ENCODE measurements at places on chromosomes 4 and X. TPM values are rescaled to one million over a fixed set of nuclear protein-coding genes. Genes with fewer than 3 reads are reported as not detected.

The SMIM10L2A gene
- total RNA-seq, result 0.66 TPM

The CT45A5 gene
- total RNA-seq, result not detected

DNA sequence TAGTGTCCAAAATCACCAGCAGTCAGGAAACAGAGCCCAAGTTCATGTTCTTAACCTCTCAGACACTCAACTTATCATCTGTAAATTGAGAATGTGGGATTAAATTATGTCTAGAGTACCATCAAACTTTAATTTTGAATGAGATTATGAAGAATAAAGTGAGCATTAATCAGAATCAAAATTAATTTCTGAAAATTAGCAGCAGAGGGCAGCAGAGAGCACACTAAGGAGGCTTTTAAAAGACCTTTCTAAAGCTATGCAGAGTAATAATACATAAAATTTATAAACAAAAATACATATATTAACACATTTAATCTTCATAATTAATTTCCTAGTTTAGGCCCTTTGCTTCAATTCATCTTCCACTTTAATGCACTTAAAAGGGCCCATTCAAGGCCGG, 7.1 kb downstream of the TASL start:
- H3K27me3 ChIP-seq, result no peaks in the 10 kb centered on the region
- H3K4me1 ChIP-seq, result no peaks in the 10 kb centered on the region
- H3K36me3 ChIP-seq, result no peaks in the 10 kb centered on the region

- no peaks in the 10 kb centered on the region for H3K27me3 ChIP-seq
- H3K4me1 ChIP-seq, result no peaks in the 10 kb centered on the region
- H3K4me3 ChIP-seq, result no peak overlapping the region
- no peak overlapping the region for H3K27ac ChIP-seq
- no peak for DNase-seq
- no peaks in the 10 kb centered on the region for H3K36me3 ChIP-seq
These were observed 1222.7 kb upstream of the TENM3 start for GRCh38 chr4:181020456-181020855.

GRCh38 chrX:22126327-22126726, 94.2 kb downstream of the PHEX start:
- H3K27me3 ChIP-seq, result no peaks in the 10 kb centered on the region
- H3K27ac ChIP-seq, result no peak overlapping the region
- no peaks in the 10 kb centered on the region for H3K36me3 ChIP-seq

GRCh38 chr4:4673070-4673469, 131.2 kb upstream of the STX18 start:
- no peaks in the 10 kb centered on the region for H3K27me3 ChIP-seq
- H3K4me1 ChIP-seq, result peaks cover 5% of the 10 kb centered on the region
- H3K27ac ChIP-seq, result no peak overlapping the region

GRCh38 chr4:42466273-42466844, 69.1 kb downstream of the SHISA3 start:
- H3K4me3 ChIP-seq, result no peak overlapping the region
- no peak overlapping the region for H3K27ac ChIP-seq
- no peaks in the 10 kb centered on the region for H3K36me3 ChIP-seq
- no peak for DNase-seq
- no peaks in the 10 kb centered on the region for H3K27me3 ChIP-seq
- H3K4me1 ChIP-seq, result no peaks in the 10 kb centered on the region

DNA sequence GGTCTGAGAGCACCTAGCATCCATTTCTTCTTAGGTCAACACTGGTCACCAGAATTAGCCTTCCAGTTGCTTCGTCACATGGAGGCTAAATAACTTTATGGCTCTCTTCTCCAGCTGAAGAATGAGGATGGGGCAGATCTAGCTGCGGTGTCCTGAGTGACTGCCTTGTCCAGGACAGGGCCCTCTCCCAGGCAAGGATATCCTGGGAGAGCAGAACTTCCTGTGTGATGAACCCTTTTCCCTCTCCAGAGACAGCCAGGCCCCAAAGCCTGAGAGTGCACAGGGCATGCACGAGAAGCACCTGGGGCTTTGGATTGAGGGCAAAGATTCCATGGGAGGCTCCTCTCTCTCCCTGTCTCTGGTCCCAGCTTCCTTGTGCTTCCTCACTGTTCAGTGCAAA, 108.2 kb upstream of the MAMLD1 start:
- no peaks in the 10 kb centered on the region for H3K36me3 ChIP-seq
- no peaks in the 10 kb centered on the region for H3K27me3 ChIP-seq

- H3K27ac ChIP-seq, result no peak overlapping the region
- H3K27me3 ChIP-seq, result no peaks in the 10 kb centered on the region
- DNase-seq, result no peak
- H3K4me1 ChIP-seq, result no peaks in the 10 kb centered on the region
These were observed 110.3 kb downstream of the DRD5 start for GRCh38 chr4:9891740-9892139.

All from fibroblast of lung (primary cell).